Activated CD4-positive, alpha-beta T cell treated with anti-CD3 and anti-CD28 coated beads for 4 hours (primary cell): ENCODE measurements at places on chromosomes 7 and 10.

DNA sequence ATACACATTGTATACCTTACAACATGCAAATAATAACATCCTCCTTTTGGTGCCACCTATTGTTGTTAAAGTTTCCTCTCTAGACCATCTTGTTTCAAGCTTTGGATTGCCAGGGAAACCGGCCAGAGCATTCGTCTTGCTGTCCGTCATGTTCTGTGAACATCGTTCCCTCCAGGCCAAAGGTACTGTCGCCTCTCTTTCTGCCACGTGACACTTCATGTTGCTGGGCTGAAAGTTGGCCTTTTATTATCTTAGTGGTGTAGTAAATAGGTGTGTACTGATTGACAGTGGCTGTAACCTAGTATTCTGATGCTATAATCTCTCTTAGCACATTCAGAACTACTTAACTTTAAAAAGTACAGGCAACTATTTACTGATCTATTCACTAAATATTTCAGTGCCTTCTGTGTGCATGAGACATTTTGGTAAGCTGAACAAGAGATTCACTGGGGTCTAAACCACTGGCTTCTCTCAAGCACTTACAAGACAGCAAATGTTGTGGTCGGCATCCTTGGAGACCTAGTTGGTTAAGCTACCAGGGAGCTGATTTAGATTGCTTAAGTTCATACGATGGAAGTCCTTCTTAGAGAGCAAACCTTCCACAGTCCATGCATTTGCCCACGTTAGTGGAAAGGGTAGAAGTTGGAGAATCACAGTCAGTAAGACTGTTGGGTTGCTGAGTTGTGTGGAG is 52.4 kb downstream of the SHH start:
- DNase-seq, result no peak

GRCh38 chr10:123408660-123409059 is 254.5 kb downstream of the BUB3 start:
- DNase-seq, result no peak

DNA sequence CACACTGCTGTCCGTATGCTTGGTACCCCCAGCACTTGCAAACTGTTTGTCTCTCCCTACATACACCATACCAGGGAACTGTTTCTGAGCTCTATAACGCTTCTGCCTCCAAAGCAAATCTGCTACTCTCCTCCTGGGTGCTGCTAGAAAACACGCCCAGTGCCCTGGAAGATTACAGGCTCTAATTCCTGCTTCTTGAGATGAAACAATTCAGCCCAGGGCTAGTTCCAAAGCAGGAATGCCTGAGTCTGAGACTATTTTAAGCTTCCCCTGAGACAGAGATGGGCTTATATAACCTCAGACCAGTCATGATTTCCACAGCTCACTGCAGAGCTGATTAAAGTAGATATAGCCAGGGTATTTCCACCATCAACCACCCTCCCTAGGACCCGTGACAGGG is 327.1 kb downstream of the GPR158 start:
- no peak for DNase-seq

GRCh38 chr7:113819474-113819873 is 99.3 kb downstream of the PPP1R3A start:
- no peak for DNase-seq

DNA sequence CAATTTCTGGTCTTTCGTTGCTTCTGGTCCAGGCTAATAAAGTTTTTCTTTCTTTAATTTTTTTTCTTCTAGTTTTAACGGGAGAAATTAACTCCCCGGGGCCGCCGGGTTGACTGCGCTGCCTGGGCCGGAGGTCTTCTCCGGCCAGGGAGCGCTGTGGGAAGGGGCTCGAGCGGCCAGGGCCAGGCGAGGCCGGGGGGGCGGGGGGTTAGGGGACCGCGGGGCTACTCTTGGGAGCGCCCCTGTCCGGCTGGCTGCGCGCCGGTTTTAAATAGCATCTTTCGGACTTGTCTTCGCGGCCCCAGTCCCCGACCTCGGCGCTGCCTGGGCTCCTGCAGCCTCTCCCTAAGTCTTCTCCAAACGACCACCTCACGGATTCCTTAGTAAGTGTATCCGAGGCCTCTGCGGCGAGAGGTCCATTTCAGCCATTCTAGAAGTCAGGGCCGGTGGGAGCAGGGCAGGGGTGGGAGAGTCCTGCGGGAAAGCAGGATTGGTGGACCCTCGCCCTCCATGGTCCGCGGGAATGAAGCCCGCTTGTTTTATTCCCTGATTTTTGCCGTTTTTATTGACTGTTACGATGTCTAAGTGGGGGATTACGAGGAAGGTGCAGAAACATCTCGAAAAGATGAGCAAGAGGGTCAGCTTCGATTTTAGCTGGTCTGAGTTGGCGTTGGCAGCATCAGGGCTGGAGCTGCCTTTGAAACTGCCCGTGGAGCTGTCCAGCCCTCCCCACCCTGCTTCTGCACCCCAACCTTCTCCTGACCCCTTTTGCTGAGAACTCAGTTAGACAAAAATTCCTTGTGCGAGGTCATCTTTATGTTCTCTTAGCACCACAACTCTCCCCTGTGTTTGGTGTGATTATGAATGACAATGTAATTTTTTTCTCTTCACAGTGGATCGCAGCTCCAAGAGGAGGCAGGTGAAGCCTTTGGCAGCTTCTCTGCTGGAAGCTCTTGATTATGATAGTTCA is 555 bp downstream of the PHF14 start:
- no peak for DNase-seq

- no peak for DNase-seq
Measured at GRCh38 chr10:55378196-55378595, 577.2 kb upstream of the PCDH15 start.

GRCh38 chr10:106473129-106473685 is 691.3 kb downstream of the SORCS1 start:
- no peak for DNase-seq

- no peak for DNase-seq
Measured at GRCh38 chr7:90755041-90755440, 158.9 kb downstream of the CDK14 start.

DNA sequence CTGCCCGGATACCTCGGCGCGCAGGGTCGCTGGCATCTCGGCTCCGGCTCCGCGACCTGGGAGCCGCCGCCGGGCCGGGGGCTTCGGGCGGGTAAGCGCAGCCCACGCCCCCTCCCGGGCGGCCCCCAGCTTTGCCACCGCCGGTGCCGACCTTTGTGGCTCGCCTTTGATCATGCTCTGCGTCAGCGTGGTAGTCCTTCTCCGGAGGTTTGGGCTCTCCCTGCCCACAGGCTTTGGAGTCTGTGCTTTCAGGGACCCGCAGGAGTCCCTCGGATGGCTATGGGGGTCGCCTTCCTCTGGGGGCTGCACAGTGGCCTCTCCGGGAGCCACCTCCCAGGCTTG is 7.3 kb downstream of the ATP6V1F start:
- peak; percentile 12 for DNase-seq

DNA sequence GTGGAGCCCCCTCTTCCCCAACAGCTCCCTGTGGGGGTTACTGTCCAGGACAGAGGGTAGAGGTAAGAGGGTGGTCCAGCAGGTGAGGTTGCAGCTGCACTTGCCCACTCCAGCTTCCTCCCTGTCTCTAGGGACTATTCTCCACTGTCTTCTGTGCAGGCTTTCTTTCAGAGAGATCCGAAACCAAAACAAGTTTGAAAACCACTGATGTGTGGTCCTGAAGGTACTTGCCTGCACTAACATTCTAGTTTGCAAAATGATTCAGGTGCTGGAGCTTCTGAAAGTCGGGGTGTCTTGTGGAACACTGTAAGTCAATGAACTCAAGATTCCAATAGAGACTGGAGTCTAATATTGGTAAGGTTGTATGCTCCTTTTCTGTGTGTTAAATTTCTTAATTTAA is 63.1 kb downstream of the BLNK start:
- no peak for DNase-seq

DNA sequence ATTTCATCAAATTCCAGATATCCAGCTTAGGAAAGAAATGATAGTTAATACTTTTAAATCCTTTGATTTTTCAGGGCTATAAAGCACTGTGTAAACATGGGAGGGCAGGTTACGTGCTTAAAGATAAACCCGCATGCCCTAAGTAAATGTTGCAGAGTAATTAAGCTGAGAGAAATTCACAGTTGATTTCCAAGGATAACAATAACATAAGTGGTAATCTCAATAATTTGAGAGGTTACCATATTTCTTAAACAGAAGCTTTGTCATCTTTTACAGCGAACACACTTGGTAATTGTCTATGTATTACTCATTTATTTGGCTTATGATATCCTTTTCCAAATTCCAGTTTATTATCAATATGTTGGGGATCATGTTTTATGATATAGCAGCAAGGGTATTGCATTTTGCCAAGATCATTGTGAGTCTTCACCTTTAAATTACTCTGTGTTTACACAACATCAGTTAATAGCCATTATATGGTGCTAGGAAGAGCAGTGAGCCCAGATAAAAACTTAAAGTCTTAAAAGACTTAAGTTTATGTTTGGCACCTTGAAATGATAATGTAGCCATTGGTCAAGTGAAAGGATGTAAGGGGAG is 15.4 kb downstream of the MGAM start:
- no peak for DNase-seq

DNA sequence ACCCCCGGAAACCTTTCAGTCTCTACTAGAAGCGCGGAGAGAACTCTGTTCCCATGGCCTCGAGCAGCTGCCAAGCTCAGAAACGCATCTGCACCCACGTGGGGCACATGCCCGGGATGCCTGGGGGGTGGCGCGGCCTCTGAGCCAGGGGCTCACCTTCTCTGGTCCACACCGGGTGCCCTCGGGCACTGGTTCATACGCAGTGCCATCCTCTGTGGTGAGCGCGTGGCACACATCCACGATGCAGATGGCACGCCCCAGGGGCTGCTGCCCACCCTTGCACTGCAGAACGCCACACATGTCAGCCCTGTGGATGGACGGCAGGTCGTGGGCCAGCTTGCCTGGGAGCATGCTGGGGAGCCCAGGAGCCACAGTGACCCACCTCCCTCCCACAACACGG is 6.5 kb downstream of the ADAM8 start:
- no peak for DNase-seq

GRCh38 chr10:92681306-92681834 is 8.4 kb upstream of the HHEX start:
- DNase-seq, result no peak

GRCh38 chr10:3868271-3868664 is 83.3 kb upstream of the KLF6 start:
- DNase-seq, result no peak

DNA sequence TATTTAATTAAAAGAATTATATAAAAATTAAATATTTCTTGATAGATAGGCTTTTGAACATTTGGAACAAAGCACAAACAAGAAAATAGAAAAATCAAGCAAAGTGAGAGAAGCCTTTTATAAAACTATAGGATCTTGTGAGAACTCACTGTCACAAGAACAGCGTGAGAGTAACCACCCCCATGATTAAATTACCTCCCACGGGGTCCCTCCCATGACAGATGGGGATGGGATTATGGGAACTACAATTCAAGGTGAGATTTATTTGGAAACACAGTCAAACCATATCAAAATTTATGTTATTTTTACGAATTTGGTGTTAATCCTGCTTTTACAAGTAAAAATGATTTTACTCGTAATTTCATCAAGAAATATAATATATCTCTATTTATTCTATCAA is 1136.1 kb upstream of the POT1 start:
- DNase-seq, result no peak

DNA sequence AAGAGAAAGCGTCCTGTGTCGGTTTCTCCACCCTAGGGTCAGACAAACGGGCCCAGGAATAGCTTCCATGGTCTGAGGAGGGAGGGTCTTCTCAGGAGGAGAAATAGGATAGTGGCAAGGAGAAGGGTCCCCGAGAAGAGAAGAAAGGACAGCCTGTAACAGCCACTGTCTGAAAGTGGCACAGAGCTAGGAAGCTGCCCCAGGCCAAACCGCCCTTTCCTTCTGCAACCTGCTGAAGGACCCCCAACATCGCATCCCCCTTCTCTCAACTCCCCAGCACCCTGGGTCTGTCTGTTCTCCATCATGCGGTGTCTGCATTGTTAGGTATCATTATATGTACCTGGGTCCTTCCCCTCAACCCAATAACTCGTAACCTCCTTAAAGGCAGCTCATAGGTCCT is 47.1 kb downstream of the COL17A1 start:
- no peak for DNase-seq

GRCh38 chr10:63210611-63211196 is 77.6 kb downstream of the NRBF2 start:
- DNase-seq, result no peak

DNA sequence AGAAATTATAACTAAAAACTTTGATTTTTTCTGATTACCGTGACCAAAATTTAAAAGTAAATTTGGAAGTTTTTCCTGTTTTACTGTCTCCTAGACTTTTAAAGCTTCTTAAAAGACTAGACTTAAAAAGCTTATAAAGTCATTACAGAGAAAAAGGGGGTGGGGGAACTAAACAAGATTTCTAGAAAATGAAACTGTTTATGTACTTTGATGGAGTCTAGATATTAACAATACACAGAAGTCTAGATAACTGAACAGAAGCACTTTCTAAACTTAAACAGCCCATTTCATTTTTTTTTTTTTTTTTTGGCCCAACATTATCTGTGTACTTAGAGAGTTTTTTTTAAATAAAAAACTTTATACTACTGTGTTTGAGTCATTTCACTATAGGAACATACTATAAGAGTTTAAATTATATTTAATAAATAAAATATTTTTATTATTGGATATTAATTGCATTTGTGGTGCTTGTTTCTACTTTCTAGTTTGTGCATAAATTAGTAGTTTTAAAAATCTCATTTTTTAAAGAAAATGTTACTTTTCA is 98.5 kb downstream of the PHTF2 start:
- no peak for DNase-seq

DNA sequence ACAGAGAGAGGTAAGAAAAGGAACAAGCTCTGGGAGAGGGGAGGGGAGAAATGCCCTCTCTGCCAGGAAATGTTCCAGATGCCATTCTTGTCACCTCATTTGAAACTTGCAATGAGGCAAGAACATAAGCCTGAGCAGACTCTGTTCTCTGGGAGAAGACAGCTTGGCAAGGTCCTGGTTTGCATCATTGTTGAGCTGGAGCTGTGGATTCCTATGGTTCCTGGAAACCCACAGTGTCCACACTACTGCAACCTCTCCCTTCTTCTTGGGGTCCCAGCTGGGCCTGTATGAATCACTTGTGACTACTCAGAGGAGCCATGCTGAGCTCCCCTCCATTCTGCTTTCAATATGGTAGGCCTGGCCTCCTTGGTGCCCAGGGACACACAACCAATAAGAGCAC is 60.8 kb upstream of the HECTD2 start:
- DNase-seq, result no peak

GRCh38 chr10:50579491-50580261 is 44.1 kb downstream of the SGMS1 start:
- DNase-seq, result no peak
